ENCODE measurements at places on chromosomes 5 and 9.
A peak's percentile ranks its signal among the peaks of the same experiment; 100 is the strongest.

DNA sequence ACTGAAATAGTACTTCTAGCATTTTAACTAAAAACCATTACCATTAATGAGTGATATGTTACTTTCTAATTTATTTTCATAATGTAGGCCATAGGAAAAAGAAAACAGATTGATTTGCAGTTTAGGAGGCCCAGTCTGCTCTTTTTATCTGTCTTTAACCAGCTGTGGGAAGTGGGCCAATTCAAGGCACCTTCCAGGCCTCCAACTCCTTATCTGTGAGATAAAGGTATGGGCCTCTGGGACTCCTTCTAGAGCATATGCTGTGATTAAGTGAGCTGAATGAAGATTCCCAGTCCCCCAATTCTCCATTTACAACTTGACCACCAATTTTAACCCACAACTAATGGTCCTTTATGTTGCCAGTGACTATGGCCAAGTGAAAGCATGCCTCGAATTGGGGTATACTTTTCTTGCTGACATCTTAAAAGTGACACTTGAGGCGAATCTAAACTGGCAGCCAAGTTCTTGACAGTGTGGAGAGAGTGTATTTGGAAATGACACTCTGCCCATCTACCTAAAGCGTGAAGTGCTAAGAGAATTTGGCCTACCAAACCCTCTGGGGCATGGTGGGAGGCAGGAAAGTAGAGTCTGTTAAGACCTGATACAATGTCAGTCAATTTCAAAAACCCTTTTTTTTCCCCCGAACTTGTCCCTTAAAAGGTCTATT is 88.3 kb downstream of the PIK3R1 start:
- no peak for DNase-seq

DNA sequence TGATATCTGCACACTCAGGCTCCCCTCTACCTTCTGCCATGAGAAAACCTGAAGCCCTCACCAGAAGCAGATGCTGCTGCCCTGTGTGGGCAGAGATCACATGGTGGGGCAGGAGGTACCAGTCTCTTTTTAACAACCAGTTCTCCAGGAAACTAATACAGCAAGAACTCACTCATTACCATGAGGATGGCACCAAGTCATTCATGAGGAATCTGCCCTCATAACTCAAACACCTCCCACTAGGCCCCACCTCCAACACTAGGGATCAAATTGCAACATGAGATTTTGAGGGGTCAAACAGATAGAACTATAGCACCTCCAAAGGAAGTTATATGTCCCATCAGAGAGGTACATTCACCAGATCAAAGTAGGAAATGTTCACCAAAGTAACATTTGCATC is 136.3 kb upstream of the SHB start:
- DNase-seq, result no peak

GRCh38 chr5:96036301-96036700 is 74.7 kb upstream of the ELL2 start:
- DNase-seq, result no peak

GRCh38 chr9:123745933-123746332 is 184.0 kb downstream of the DENND1A start:
- DNase-seq, result no peak

GRCh38 chr5:67291066-67291465 is 94.5 kb upstream of the CD180 start:
- no peak for DNase-seq

DNA sequence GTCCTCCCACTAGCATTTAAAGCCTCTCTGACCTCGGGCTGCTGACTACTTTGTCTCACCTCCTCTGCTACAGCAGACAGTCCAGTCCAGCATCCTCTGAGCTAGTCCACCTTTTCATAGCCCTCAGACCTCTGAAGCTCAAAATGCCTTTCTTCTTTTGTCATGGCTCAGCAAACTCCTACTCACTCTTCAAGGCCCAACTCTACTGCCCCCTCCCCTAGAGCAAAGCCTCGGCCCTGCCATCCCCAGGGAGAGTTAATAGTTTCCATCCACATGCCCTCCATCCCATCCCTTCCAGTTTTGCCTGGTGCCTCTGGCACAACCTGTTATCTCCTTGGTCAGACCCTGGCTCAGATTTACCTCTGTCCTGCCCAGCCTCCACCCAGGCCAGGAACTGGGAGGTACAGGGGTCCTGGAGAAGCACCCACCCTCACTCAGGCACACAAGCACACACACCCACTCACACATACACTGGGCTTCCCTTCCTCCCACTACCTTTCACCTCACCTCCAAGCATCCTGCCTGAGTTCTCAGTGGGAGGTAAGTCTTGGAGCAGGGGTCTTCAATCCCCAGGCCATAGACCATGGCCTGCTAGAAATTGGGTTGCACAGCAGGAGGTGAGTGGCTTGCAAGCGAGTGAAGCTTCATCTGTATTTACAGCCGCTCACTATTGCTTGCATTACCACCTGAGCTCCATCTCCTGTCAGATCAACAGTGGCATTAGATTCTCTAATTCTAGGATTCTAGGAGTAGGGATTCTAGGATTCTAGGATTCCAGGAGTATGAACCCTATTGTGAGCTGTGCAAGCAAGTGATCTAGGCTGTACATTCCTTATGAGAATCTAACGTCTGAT is 18.1 kb downstream of the PDLIM4 start:
- DNase-seq, result no peak

DNA sequence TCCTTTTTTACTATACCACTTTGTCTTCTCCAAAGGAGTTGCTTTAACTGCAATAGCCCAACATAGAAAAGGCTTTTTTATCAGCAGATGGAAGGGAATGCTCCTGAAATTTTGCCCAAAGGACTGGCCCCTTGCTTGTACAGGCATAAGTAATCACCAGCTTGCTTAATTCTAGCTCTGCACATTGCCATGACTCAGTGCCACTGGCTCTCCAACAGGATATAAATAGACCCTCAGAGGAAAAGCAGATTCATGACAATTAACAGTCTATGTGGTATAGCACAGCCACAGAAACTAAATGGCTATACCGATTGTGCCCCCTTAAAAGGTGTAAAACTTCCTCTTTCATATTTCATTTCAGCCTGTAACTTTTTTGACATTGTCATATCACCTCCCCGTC is 227.0 kb downstream of the ZNF608 start:
- no peak for DNase-seq

DNA sequence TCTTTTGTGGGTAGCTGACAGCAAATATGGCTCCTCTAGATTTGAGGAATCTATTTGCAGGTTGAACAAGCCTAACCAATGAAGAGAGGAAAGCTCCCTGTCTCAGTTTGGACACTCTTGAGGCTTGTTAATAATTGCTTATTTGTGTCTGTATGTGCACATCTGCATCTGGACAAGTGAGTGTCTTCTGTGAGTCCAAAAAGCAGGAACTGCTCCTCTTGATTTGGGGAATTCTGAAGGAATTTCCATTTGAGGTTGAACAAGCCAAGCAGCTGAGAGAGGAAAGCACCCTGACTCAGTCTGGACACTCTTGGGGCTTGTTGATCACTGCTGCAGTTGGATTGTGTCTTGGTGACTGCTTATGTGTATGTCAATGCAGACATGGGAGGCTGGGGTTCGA is 211.6 kb downstream of the DTWD2 start:
- DNase-seq, result no peak

DNA sequence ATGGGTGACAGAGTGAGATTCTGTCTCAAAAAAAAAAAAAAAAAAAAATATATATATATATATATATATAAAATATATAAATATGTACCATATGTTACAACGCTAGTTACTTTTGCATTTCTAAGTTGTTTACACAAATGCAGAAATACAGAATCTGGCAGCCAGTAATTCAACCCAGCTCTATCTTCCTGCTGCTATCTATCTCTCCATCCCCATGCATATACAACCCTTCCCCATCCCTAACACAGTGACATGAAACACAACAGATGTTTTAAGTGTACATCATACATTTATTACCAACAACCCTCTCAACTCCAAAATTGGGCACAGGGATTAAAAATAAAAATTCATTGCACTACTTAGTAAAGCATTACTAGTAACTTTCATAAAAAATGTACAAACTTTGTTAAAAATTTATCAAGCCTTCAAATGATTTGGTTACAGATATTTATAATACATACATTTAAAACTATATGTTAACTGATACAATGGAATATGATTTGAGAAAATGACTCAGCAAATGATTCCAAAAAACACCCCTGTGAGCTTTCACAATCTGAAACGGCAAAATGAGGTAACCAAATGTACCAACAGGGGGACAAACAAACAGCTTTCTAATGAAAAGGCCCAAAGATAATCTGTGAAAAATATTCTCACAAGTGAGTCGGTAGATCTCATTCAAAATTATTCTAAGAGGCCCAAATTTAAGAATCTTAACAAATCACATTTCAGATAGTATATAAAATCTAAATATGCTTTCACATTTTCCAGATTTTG is 63.8 kb downstream of the RNF38 start:
- DNase-seq, result no peak

- DNase-seq, result no peak
These were observed 671.3 kb downstream of the LRRC70 start for GRCh38 chr5:63249960-63250359.

- DNase-seq, result no peak
These were observed 7.7 kb upstream of the TSLP start for GRCh38 chr5:111063709-111064322.

DNA sequence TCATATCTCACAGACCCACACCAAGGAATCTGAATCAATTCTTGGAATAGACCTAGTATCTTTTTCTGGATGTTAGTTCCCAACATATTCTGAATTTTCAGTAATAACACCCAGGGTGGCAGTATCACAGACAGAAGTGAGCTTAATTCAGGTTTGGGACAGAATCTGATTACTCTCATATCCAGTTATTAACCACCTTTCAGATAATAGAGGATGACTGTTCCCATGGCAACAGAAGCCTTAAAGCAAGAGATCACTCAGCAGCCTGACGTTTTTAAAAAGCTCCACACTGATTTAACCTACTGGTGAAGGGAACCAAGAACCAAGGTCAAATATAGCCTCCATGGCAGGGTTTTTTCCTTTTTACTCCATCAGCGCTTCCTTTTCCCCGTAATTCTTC is 68.4 kb downstream of the ACTBL2 start:
- DNase-seq, result no peak

- no peak for DNase-seq
These were observed 382.6 kb upstream of the DAP start for GRCh38 chr5:11143456-11144267.

DNA sequence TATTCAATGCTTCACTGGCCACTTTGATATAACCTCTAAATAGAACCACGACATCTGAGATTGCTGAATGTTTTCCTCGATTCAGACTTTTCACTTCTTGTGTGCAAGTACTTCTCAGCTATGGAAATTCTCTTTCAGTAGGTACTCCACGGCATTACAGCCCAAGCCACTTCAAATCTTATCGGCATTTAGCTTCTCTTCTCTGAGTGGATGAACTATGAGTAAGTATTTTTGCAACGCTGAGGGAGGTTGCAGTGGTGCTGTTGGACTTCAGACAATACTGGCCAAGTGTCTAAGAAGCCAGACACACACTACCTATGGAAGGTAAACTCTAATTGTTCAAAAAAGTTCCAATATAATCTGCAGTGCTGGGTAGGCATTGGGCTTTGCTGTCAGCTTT is 60.1 kb downstream of the FBN2 start:
- DNase-seq, result no peak

DNA sequence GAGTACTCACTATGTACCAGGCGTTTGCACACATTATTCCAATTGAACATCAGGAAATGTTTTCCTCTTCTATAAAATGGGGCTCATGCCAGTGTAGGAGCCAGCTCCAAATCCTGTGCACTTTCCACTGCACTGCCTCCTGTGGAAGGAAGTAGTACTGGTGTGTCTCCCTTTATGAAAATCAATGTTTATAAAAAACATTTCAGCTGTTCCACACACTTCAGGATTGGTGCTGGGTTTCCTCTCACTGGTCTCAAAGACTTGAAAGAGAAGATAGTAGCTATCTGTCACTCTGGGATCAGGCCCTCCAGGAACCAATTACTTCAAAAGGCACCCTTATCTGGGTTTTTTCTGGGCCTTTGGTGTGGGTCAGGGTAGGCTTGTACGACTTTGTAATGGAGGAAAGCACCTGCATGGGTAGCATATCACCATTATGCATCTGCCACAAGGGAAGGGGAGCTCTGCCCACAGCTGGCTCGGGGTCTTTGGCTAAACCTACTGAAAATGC is 32.5 kb downstream of the RAB14 start:
- peak; percentile 14 for DNase-seq

DNA sequence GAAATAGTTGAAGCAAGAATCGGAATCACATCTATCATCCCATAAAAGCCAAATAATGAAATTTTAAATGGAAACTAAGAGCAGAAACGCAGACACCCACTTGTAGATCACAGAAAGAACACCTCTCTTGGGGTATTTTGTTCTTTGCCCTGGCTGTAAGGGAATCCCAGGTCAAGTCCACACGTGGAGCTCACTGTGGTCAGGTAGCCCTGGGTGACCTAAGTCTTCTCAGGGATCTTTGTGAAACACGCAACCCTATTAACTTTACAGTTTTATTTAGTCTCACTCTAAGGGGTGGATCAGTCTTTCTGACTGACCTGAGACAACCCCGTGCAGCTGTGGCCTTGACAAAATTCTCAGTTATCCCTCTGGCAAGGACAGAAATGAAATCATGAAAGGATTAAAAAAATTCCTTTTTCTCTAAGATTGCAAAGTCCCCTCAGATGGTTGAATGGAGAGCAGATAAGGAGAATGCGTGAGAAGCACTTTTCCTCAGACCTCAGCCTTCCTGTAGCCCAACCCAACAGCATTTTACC is 111.6 kb downstream of the NREP start:
- DNase-seq, result no peak

- no peak for DNase-seq
These were observed 532.3 kb upstream of the ZNF608 start for GRCh38 chr5:125278711-125279110.

DNA sequence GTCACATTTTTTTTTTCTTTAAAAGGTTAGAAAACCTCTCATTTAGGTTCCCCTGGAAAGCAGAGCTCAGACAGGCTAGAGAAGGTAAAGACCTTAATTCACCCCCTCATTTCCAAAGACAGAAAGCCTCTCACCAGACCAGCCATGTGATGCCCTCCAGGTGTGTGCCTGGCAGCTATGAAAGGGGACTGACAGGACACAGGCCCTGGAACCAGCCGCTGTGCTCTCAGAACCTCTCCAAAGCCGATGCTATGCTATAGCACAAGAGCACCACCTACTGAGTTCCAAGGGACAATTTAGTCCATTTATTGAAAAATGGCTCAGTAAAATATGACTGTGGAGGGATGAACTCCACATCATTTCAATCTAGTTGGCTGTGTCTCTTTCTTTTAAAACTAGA is 48.8 kb downstream of the FANCC start:
- DNase-seq, result no peak

DNA sequence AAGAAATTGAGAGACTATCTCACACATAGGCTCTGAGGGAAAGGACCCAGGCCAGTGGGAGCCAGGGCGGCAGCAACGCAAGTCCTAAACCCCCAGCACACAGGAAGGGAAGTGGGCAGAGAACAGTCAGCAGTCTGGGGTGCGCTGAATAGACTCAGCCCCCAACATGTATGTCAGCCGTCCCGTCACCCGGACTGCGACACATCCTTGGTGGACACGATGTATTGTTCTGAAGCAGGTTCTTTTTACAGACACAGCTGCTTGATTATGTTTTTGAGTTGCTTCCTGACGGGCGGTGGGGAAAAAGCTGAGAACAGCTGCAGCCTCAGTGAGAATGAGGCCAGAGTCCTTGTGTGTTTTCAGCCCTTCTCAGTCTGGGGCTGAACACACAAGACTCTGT is 64.1 kb upstream of the CXCL14 start:
- DNase-seq, result no peak

GRCh38 chr5:137516961-137517360 is 17.8 kb upstream of the SPOCK1 start:
- no peak for DNase-seq
